Stimulated activated CD4-positive, alpha-beta T cell treated with anti-CD3 and anti-CD28 coated beads, Interleukin-2, amount 100 ng/mL, for 24 hours (primary cell): ENCODE measurements at places on chromosomes 5 and 9.

DNA sequence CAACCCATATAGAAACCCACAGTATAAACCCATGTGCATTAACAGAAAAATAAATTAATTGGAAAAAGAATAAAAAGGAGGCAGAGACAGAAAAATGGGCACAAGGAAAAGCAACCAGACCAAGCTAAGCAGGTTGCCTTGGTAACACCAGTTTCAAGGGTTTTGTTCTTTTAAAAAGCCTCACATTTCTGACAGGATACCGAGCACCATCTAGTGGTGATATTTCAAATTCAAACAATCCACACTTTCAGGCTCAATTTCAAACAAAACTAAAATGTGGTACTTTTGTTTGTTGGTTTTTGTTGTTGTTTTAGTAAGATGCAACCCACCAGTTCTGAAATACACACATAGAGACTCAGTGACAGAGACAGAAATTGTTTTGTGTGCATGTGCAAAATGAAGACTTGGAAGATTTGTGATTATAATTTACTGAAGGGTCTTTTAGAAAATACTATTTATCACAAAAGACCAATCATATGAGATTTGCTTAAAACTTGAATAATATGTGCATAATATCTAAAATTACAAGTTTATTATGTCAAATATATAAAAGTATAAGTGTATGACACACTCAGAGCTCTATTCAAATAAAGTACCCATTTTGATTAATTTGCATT lies 318.2 kb downstream of the SLCO4C1 start:
- no peak for DNase-seq

- DNase-seq = no peak
Measured at GRCh38 chr5:145221416-145221815, 613.7 kb downstream of the PRELID2 start.

- DNase-seq = no peak
Measured at GRCh38 chr9:130149031-130149430, 23.2 kb upstream of the NCS1 start.

GRCh38 chr9:134618833-134619447 lies 22.7 kb upstream of the COL5A1 start:
- no peak for DNase-seq

DNA sequence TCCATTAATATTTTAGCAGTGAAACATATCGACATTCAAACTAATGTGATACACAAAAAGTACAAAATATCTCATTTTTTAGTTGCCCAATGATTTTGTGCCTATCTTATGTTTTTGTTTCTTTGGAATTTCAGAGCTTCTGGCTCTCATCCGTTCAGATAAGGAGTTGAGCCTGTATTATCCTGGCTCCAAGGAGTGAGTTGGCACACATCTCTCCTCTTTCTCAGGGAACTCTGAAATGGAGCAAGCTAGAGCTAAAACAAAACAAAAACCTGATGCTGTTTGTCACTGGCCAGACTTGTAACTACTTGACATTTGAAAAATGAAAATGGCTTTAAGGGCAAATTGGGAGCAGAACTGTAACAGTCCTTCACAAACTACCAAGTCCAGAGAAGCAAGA lies 131.3 kb upstream of the SLC28A3 start:
- no peak for DNase-seq

GRCh38 chr5:42321785-42322184 lies 101.5 kb upstream of the GHR start:
- DNase-seq = no peak

GRCh38 chr9:121285835-121286687 lies 18.1 kb downstream of the GSN start:
- no peak for DNase-seq

GRCh38 chr9:120846251-120846889 lies 3.6 kb upstream of the PSMD5 start:
- no peak for DNase-seq

GRCh38 chr9:126927419-126927818 lies 12.8 kb downstream of the RALGPS1 start:
- DNase-seq = no peak

DNA sequence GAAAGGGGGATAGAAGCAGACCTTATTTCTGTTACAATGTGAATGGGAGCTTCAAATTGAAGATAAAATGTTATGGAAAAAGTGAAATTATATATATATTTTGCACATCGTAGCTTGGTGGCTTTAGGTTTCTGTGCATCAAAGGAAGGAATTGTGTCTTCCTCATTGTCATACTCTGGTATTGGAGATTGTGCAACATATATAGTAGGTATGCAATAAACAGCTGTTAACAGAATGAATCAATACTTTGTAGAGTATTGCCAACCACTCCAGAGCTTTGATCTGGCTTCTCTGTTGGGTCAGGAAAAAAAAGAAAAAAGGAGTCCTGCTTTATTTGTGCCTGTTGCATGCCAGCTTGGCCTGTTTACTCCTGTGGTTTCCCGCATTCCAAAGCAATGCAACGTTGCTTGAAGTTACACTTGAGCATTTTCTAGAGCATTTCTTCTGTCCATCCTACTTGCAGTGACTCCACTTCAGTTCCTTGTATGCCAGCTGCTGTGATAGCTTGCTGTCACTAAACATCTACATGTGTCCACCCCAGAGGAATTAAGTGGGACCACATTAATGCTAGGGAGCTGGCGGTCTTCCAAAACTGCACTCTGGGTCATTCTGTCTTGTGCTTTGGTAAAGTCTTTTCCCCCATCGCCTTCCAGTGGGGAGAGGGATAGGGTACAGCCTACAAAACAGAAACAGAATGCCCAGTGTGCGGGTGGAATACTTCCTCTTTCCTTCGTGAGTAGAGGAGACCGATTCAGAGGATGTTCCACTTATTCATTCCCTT lies 62.0 kb upstream of the MEF2C start:
- DNase-seq = no peak

DNA sequence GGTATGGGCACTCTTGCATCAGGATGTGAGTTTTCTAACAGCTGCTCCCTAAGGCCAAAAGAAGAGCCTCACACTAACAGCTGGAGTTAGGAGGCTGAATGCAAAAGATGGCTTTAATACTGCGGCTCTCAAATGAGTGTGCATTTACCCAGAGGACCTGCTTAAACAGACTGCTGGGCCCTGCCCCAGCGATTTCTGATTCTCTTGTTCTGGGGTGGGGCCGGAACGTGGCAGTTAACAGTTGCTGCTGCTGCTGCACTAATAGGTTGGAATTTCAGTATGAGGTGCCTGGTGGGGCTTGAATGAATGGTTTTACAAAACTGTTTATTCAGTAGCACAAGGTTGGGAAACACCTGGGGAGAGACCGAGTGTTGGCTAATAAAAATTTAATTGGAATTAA lies 26.1 kb downstream of the HMGCR start:
- no peak for DNase-seq

DNA sequence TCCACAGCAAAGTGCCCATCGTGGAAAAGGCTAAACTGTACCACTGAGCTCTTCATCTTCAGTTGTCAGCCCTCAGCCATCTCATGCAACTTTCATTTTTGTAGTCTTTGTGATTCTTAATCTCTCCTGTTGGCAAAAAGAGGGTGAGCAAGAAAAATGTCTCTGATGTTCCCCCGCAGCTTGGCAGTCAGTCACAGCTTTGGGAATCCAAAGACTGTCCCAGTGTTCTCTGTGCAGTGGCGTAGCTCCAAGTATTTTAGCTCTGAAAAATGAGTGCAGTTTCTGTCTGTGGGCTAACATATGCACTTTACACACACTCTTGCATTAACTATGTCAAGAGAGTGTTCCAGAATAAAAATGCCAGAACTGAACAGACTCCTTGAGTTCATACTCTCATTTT lies 372.2 kb downstream of the TMEM232 start:
- no peak for DNase-seq

GRCh38 chr5:169197343-169197742 lies 103.6 kb downstream of the SLIT3 start:
- DNase-seq = no peak

DNA sequence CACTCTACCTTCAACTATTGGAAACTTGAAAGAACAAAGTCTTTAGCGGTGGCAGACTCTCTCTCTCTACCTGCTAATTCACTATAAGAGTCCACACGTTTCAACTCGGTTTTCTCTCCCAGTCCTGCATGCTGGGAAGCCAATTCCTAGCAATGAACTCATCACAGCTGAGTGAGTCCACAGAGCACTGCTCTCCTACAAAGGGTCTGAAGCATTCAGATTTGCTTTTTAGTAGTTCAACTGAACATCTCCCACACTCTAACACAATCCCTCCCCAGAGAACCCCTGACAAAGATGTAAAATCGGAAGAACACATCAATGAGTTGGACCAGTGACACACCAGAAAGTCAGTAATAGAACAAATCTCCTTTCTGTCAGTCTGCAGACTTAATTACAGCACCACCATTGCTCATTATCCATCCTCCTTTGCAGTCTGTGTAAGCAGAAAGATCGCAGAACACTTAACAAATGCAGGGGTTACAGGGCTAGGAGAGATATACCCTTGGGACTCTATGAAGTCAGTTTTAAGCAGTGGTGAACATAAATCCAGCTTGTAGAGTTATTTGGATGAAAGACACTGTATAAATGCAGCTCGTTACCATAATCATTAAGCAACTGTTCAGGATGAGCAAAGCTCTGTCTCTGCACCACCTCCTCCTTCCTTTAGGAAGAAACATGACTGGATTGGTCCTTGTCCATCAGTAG lies 353.4 kb upstream of the GRIA1 start:
- DNase-seq = no peak

DNA sequence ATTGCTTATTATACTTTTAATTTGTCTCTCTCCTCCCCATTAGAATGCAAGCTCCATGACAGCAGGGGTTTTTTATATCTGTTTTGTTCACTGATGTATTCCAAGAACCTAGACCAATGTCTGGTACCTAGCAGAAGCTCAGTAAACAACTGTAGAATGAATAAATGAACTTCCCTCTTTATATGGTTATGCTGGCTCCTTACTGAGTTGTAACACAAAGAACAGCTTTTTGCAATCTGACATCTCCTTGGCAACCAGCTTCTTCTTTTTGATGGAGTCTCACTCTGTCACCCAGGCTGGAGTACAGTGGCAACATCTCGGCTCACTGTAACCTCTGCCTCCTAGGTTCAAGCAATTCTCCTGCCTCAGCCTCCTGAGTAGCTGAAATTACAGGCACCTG lies 13.6 kb downstream of the TRMO start:
- no peak for DNase-seq

DNA sequence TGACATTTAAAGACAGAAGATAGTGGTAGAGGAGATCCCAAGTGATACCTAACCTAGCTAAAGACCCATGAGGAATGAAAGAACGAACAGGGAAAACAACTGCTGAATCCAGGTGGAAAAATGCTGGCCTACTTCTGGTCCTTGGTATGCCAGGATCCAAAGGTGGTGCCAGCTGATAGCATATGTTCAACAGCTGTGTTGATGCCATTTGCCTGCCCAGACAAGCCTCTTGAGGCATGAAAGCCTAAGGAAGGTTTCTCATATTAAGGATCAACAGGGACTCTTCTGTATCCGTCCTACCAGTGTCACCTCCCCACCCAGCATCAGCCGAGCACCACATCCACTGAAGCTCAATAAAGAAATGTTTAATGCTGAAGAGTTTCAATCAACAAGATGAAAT lies 225.7 kb upstream of the DMRT1 start:
- no peak for DNase-seq

GRCh38 chr5:107670932-107671741 lies at the start of gene EFNA5:
Gene EFNA5, minus strand, starts transcription at chr5:107670937.
- peak; percentile 42 for DNase-seq

- no peak for DNase-seq
Measured at GRCh38 chr9:111969061-111969460, 72.4 kb downstream of the UGCG start.

DNA sequence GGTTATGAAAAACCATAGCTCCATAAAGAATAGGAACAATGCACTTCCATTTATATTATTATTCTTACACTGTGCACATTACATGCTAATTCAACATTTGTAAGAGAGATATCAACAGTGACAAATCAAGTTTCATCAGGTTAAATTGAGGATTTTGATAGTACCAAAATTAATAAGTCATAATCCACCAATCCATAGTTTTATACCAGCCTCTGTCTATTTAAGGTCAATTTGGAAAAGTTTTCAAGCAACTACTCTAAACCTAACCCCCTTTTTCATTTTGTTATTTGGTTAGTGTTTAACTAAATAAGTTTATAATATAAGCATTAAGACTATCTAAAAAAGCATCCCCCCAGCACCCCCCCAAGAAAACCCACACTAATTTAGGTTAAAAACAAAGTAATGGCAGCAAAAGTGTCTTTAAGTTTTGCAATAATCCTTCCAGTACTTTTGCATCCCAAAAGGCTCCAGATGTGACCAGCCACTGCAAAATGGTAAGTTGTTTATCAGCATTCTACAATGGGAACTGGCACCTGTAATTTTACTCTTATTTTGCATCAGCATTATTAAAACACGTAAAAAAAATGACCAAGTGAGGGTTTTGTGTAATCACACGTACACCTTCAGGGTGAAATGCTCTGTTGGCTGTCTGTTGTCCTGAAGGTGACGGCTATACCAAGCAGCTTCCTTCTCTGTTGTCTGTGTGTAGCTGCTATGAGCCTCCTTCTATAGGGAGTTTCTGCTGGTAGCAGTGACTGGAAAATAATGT lies 36.8 kb upstream of the SSBP2 start:
- no peak for DNase-seq

- DNase-seq = no peak
Measured at GRCh38 chr5:151862811-151863472, 61.7 kb downstream of the GLRA1 start.

- no peak for DNase-seq
Measured at GRCh38 chr5:145991044-145991575, 54.7 kb downstream of the SH3RF2 start.

DNA sequence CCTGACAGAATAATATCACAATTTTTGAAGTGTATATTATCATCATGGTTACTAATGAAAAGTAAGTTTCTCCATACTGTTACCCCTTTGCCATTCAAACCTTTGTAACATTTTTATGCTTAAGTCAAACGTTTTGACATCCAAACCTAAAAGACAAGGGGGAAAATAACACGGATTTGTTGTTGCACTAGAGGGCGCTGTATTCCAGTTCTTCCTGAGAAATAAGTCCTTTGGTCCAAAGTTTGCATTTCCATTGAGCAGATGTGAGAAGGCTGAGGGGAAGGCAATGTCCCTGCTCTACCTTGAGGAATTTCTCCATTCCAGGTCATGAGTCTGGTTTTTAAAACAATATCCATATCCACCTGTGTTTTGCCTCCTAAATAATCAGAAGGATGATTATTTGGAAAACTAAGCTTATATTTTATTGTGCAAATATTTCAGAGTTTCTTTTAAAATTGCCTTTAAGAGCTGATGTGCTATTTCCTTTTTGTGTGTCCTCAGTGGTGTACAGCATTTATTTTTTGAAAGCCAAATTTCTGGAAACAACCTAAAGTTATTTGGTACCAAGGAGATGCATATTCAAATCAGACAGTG lies 9.7 kb downstream of the LECT2 start:
- peak; percentile 20 for DNase-seq
